Stimulated activated CD8-positive, alpha-beta memory T cell treated with anti-CD3 and anti-CD28 coated beads, Interleukin-12 subunit alpha, Interleukin-12 subunit beta, amount 100 ng/mL, for 1 hour (primary cell): ENCODE measurements at places on chromosomes 5 and 9.

- DNase-seq, result no peak
Measured at GRCh38 chr5:158565017-158565789, 534.5 kb downstream of the EBF1 start.

GRCh38 chr9:138051586-138052321, 174.2 kb downstream of the CACNA1B start:
- DNase-seq, result no peak

GRCh38 chr9:3508078-3508431, 17.7 kb downstream of the RFX3 start:
- no peak for DNase-seq

DNA sequence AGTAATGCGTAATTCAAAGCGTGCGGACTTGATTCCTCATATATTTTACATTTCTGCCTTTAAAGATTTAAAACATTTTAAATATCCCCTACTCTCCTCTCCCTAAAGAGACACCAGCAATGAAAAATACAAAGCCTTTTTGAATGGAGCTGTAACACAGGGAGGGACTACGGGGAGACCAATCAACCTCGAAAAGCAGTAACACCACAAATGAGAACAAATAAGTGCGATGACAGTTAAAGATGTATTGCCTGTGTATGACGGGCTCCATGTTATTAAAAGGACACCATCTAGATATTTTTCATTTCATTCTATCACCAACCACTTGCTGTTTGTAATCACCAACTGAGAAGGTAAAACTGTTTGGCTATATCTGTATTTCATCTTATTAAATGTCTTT, 230.3 kb upstream of the TBCA start:
- DNase-seq, result no peak

DNA sequence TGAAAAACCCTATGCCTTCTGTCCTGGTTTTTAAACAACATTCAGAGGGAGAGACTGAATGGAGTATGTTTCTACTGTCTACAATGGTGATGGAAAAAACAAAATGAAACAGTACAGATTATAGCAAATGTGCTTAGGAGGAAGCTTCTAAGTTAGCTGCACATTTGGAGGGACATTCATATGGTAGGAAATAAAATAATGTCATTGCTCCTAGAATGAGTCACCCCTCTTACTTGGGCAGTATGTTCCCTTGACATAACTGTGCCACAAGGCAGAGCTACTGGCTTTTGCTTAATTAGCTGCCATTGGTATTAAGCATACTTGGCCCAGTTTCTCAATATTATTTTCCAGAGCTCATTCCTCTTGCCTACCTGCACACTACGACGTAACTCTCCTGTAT, 128.9 kb downstream of the GDNF start:
- DNase-seq, result no peak

DNA sequence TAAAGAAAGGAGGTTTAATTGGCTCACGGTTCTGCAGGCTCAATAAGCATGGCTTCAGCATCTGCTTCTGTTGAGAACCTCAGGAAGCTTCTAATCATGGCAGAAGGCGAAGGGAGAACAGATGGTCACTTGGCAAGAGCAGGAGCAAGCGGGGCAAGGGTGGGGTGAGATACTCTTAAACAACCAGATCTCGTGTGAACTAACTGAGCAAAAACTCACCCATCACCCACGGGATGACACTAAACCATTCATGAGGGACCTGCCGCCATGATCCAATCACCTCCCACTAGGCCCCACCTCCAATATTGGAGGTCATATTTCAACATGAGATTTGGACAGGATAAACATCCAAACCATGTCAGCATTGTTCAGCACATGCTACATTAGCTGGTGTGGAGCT, 89.1 kb upstream of the HAND1 start:
- DNase-seq, result no peak

GRCh38 chr9:101848485-101848919, 110.1 kb upstream of the GRIN3A start:
- no peak for DNase-seq

- no peak for DNase-seq
Measured at GRCh38 chr5:133083901-133084300, 32.1 kb downstream of the HSPA4 start.

- DNase-seq, result no peak
Measured at GRCh38 chr9:96363175-96363967, 20.1 kb downstream of the SLC35D2 start.

DNA sequence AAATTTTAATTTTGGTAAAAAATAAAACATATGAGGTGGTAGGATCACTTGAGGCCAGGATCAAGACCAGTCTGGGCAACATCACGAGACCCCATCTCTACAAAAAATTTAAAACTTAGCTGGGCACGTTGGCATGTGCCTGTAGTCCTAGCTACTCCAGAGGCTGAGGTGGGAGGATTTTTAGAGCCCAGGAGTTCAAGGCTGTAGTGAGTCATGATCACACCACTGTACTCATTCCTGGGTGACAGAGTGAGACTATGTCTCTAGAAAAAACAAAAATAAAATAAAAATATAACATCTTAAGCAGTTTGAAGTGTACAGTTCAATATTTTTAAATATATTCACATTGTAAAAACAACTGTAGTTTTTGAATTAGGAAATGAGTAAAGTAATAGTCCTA, 108.3 kb downstream of the SMIM15 start:
- DNase-seq, result no peak

- DNase-seq, result no peak
Measured at GRCh38 chr5:4553130-4553529, 587.0 kb upstream of the ADAMTS16 start.

GRCh38 chr5:152270096-152270495, 135.0 kb downstream of the NMUR2 start:
- DNase-seq, result no peak

DNA sequence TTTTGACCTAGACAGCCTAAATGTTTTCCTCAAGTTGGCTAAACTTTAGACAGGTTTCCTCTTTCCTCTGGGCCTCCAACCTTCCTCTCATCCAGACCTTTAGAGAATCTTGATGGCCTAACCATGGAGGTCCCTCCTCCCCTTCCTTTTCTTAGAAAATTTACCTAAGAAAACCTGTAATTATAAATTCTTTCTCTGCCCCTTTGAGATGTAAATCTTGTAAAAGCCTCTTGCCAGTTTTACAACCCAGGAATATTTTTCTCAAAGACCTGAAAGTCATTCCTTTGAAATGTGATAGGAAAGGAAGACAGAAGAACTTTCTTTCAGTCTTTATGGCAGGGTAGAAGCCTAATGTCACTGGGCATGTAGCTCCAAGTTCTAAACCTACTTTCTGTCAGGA, 1752.6 kb upstream of the C9orf72 start:
- no peak for DNase-seq

GRCh38 chr9:130200038-130200849, 28.0 kb downstream of the NCS1 start:
- no peak for DNase-seq

DNA sequence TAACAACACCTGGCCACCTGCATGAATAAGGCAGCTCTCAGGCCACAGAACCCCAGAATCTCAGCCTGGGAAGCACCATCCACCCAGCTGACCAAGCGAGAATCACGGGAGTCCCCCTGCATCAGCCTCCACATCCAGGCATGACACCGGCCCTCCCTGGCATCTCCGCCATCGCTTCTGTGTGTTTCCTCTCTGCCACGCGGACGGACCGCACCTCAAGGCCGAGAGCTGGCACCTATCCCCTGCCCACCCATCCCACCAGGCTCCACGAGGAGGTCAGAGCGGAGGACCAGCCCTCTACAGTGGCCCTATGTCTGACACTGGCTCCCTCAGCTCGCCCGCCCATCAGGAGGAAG, 134.7 kb downstream of the COL23A1 start:
- no peak for DNase-seq

DNA sequence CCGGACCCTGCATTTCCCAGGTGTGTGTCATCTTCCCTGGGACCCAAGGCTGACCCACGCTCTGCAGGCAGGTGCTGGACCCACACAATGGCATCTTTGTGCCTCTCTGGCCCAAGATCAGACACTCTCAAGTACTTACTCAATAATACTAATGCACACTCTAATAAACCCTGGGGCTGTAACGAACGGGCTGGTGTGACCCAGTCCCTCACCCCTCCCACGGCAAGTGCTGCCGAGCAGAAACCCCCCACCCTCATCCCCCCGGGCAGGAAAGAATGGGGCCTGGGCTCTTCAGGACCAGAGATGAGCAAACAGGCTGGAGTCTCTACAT, 1.1 kb upstream of the OBP2B start:
- DNase-seq, result no peak

- no peak for DNase-seq
Measured at GRCh38 chr9:107397076-107398044, 92.2 kb downstream of the KLF4 start.

- DNase-seq, result no peak
Measured at GRCh38 chr5:146647656-146648199, 131.7 kb upstream of the GPR151 start.

- DNase-seq, result no peak
Measured at GRCh38 chr9:118414676-118415075, 710.5 kb downstream of the TLR4 start.

DNA sequence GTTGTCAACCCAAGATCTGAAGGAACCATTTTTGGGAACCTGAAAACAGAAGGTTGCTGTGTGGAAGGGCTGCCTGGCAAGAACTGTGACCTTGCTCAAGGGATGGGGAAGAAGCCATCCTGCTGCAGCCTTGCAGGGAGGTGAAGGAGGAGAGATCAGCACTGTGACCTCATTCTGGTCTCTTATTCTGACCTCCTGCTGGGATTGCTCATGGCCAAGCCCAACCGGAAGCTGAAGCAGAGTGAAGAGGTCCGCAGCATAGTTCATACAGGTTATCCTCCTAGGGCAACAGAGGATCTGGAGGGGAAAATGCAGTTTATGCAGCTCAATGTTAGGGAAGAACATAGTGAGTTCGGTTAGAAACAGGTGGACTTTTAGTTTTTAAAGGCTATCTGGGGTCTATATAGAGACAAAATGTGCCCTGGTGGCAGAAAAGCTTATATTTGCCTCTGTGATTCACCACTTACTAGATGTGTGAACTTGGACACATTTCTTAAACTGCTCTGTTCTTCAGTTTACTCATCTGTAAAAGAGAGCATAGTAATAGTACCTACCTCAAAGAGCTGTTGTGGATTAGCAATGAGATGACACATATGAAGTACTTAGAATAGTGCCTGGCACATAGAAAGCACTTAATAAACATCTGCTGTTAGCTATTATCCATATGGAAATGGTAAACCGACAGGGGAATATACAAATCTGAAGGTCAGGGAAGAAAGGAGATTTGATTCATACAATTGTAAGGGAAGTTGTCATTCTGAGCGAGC, 57.9 kb upstream of the BNC2 start:
- no peak for DNase-seq

DNA sequence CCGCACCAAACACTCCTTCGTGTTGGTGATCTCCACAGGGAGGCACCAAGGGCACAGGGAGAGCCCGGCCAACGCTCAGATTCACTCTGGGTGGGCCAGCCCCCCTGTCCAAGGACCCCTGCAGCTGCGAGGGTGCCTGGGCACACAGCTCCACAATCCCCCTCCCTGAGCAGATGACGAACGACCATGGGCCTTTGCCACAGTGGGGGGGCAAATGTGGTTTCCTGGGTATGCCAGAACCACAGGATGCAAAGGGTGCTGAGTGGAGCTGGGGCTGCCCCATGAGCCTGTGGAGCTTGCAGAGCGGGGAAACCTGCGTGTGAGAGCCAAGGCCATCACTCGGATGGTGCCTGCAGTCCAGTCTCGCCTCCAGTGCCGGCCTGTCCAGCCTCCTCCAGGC, 31.0 kb downstream of the LPCAT1 start:
- DNase-seq, result no peak

GRCh38 chr9:88179062-88179521, 40.8 kb upstream of the SPATA31C2 start:
- DNase-seq, result no peak

GRCh38 chr5:174418809-174419539, 305.4 kb upstream of the MSX2 start:
- no peak for DNase-seq

GRCh38 chr5:10537624-10538023, 26.2 kb upstream of the ANKRD33B start:
- no peak for DNase-seq

DNA sequence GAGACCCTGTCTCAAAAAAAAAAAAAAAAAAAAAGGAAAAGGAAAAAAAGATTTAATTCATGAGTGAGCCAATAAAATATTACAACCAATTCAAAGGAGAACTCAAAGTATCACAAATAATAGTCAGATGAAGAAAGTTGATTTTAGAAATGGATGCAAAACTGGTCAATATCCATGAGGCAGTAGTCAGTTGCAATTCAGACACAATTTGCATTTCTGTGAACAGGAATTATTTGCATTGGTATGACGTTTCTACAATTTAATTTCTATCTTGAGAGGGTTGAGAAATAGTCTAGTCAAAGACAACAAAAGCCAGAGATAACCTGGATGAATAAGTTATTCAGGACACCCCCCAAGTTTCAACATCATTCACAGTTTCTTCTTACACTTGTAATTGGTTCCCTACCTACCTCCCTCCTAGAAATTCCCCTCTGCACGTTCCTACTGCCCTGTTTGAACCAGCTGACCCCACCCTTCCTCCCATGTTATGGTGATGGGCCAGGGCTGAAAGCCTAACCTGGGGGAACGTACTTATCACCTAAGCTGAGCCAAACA, 28.6 kb upstream of the CDKN2AIPNL start:
- DNase-seq, result no peak

- DNase-seq, result no peak
Measured at GRCh38 chr5:81355291-81356251, 38.4 kb downstream of the ACOT12 start.

GRCh38 chr9:135885100-135885853, 22.1 kb downstream of the CAMSAP1 start:
- no peak for DNase-seq

DNA sequence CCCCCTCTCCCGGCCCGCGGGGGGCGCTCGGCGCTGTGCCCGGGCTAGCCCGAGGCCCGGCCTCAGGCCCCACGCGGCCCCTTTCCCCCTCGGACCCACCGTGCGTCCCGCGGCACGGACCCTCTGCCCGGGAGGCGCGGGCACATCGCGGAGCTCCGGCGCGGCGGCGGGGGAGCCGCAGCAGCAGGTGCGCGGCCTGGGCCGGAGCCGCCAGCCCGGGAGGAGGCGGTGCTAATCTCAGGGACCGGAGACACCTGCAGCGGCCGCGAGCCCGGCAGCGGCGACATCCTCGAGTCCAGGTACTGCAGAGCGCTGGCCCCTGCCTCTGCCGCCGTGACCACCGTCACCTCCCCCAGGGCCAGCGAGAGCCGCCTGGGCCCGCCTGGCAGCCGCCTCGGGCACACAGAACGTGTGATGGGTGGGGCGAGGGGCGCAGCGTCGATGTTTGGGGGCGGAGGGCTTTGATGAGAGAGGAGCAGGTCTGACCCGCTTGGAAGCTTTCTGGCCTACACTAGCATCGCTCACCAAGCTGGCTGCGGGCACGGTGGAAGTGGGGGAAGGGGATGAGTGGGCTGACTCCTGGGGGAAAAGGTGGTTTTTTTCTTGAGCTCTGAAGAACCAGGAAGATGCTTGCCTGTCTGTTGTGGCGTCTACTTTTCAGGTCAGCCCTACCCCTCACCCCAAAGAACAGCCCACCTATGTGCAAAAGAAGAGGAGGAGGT, 524 bp downstream of the CYFIP2 start:
- no peak for DNase-seq
